ENCODE measurements at places on chromosomes 3 and 15. TPM values are rescaled to one million over a fixed set of nuclear protein-coding genes. Genes with fewer than 3 reads are reported as not detected.

Gene TERC
- 15.5 TPM for total RNA-seq

Gene UBE2E1
- 50.1 TPM for total RNA-seq

Gene FRMD5
- 0.44 TPM for total RNA-seq

Gene STXBP5L
- total RNA-seq = not detected

Gene GOLGA8S
- total RNA-seq = 0.07 TPM

Gene UCN2
- total RNA-seq = not detected

Gene DISP2
- 0.18 TPM for total RNA-seq

Gene SMAD6
- 0.26 TPM for total RNA-seq

Gene GOLGA8G
- total RNA-seq = not detected
